ENCODE measurements at places on chromosomes 2 and 18. TPM values are rescaled to one million over a fixed set of nuclear protein-coding genes. Genes with fewer than 3 reads are reported as not detected.

L3MBTL4 gene
- total RNA-seq, result 20.4 TPM

ANO7 gene
- 0.16 TPM for total RNA-seq

HAAO gene
- total RNA-seq, result 0.62 TPM

PLEK gene
- 3.0 TPM for total RNA-seq

RRM2 gene
- 4.8 TPM for total RNA-seq

VRK2 gene
- total RNA-seq, result 11.2 TPM

ABCG5 gene
- total RNA-seq, result under 0.01 TPM

TMEM127 gene
- total RNA-seq, result 19.7 TPM

NETO1 gene
- 47.7 TPM for total RNA-seq

ST3GAL5 gene
- 26.5 TPM for total RNA-seq

LIMS4 gene
- total RNA-seq, result 0.31 TPM

POTEJ gene
- total RNA-seq, result not detected

TRABD2A gene
- total RNA-seq, result 1.1 TPM

PROKR1 gene
- 2.0 TPM for total RNA-seq

DIS3L2 gene
- 37.6 TPM for total RNA-seq

SCN2A gene
- total RNA-seq, result 219 TPM

CTAGE1 gene
- total RNA-seq, result not detected

ALPI gene
- not detected for total RNA-seq

NCKAP5 gene
- 14.0 TPM for total RNA-seq

SIX3 gene
- total RNA-seq, result not detected

CRYGD gene
- 1.7 TPM for total RNA-seq

C1QL2 gene
- 1.6 TPM for total RNA-seq

NBEAL1 gene
- 62.7 TPM for total RNA-seq

PLEKHA3 gene
- total RNA-seq, result 16.1 TPM

ARHGAP15 gene
- 14.2 TPM for total RNA-seq

RALB gene
- 35.6 TPM for total RNA-seq

SPIRE1 gene
- total RNA-seq, result 128 TPM

HOXD8 gene
- total RNA-seq, result not detected

ACVR1C gene
- total RNA-seq, result 20.7 TPM

GPD2 gene
- 166 TPM for total RNA-seq

GRHL1 gene
- total RNA-seq, result 4.1 TPM

FHOD3 gene
- total RNA-seq, result 51.2 TPM

DQX1 gene
- total RNA-seq, result not detected

DHX57 gene
- total RNA-seq, result 46.5 TPM

IL36B gene
- total RNA-seq, result not detected

EML6 gene
- 12.9 TPM for total RNA-seq
